Stimulated activated CD8-positive, alpha-beta memory T cell treated with anti-CD3 and anti-CD28 coated beads, Interleukin-7, amount 100 ng/mL, for 24 hours (primary cell): ENCODE measurements at places on chromosomes 11 and 22.
A peak's percentile ranks its signal among the peaks of the same experiment; 100 is the strongest.

DNA sequence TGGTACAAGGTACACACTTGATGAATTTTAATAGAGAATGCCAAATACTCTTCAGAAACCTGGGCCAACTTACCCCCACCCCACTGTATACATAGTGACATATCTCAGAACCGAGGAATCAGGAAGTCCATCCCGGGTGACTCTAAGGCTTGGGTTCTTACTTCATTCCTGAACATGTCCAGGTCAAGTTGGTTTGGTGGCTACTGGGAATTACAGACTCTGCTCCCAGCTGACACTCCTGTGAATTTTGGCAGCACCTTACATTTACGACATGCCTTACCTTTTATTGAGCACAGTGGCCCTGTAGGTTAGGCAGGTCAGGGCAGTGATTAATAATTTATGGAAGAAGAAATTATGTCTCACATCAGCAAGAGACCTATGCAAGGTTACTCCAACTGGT is 70.1 kb upstream of the LDLRAD3 start:
- DNase-seq = no peak

GRCh38 chr11:124861670-124862069 is 3.6 kb upstream of the ROBO3 start:
- DNase-seq = no peak

DNA sequence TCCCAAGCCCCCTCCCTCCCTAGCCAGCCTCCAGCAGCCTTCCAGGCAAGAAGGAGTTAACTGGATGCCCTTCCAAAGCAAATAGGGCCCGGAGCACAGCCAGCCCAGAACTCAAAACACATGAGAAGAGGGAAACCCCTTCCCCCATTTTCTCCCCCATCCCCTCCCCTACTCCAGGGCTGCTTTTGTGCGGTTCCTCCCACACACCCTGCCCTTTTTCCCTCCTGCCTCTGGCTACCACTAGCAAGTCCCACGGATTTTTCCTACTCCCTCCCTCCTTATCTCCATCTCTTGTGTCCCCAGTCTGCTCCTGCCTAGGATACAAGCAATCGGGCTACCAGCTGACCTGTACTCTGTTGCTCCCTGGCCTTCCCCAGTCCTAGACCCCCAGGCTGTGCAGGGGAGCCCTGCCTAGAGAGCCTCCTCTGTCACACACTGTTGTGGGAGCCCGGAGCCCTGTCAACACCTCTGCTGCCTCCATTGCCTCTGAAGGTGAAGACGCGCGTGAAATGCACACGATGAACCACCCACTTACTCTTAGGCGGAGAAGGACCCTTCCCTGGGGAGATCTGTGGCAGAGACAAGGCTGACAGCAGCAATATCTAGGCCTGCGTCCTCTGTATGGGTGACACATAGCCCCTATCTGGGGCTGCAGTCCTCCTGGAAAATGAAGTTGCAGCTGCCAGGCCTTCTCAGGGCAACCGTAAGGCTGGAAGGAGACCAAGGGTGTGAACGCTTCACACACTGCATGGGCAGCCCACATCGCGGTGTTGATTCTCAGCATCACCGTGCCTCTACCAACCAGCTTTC is 282.8 kb downstream of the MN1 start:
- DNase-seq = no peak

DNA sequence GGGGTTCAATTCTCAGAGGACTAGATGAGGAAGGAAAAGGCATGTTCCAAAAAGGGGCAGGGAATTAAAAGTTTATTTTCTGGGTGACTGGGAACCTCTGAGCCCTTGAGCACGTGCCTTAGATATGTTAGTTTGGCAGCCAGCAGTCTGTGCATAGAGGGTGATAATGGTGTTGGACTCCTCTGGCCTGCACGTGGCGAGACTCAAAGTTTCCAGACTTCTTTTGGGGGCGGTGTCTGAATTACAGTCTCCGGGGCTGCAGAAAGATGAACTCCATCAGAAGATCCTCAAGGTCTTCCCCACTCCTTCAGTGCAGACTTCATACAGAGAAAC is 861 bp upstream of the ZNRF3 start:
- DNase-seq = no peak

GRCh38 chr11:67439321-67440228 is 2.1 kb upstream of the PTPRCAP start:
- no peak for DNase-seq

GRCh38 chr22:45508814-45509213 is 6.1 kb downstream of the FBLN1 start:
- DNase-seq = no peak

- no peak for DNase-seq
These were observed 18.1 kb upstream of the INCENP start for GRCh38 chr11:62105667-62106191.

- no peak for DNase-seq
These were observed 67.0 kb downstream of the ETS1 start for GRCh38 chr11:128520206-128520887.

- DNase-seq = no peak
These were observed 14.3 kb downstream of the TCIRG1 start for GRCh38 chr11:68053117-68053516.

DNA sequence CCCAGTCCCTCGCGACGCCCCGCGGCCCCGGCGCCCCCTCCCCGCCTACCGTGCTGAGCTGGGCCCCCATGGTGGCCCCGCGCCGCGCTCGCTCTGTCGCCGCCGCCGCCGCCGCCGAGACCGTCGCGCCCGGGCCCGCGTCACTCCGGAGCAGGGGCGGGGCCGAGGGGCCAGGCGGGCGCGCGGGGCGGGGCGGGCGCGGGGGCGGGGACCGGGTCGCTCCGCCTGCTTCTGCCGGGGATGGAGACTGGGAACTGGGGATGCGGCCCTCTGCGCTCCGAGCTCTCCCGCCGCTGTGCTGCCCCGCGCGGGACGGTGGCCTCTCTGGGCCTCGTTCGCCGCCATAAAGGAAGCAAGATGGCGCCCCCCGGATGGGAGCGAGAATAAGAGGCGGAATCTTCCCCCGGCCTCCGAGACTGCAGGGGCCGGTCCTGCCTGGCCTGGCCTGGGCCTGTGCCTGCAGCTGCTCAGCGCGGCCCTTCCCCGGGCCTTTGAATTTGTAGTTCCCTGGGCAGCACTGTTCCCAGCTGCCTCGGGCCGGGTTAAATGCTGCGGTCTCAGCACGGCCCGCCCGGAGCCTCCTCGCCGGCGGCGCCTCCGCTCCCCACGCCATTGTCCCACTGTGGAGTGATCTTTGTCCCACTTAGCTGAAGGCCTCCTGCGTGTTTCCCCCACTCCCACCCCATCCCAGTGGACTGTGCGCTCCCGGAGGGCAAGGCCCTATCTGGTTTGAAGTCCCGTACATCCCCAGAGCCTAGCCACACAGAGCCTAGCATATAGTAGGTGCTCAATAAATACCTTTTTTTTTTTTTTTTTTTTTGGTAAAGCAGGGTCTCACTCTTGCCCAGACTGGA is at the start of gene CYB5R3:
TSS of gene CYB5R3 (minus strand) at position 147 of the 854 bp plus-strand sequence. CDS start at position 70, 77 bp downstream.
- peak; percentile 49 for DNase-seq

DNA sequence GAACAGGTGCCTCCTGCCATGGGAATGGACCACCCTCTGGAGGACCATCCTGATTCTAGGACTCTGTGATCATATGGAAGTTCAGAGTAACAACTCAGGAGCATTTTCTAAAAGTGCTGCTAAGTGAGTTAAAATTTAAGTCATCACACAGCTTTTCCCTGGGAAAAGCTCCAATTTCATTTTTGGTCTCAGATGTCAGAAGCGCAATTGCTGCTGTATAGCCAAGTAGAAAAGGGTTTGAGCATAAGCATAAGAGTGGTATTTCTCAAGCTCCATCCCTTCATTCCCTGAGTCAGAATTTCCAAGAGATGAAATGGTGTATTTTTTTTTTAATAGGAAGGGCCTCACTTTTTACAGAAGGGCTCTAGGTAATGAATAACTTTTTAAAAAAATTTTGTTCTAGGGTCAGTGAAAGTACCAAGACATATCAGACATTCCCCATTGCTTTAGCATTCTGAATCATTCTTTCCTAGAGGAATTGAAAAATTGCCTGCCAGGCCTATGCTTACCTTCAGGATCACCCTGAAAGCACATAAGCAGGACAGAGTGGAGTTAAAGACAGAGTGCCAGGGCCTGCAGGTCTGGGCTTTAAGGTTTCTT is 564.5 kb upstream of the ISX start:
- no peak for DNase-seq

DNA sequence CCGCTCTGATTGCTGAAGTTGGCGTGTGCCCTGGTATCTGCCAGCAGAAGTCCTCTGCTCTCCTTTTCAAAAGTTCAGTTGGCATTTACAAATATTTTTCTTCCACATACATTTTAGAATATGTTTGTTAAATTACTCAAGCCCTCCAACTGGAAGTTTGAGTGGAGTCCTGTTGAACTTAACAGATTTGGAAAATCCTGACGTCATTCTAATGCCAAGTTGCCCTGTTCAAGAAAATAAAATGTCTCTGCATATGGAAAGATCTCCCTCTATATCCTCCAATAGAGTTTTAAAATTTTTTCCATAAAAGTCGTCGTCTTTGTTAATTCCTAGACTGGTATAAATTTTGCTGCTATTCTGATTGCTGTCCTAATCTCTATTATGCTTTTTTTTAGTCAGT is 3.3 kb downstream of the KCNQ1OT1 start:
- DNase-seq = no peak

- no peak for DNase-seq
These were observed 35.4 kb upstream of the PHF21B start for GRCh38 chr22:45045208-45045607.

DNA sequence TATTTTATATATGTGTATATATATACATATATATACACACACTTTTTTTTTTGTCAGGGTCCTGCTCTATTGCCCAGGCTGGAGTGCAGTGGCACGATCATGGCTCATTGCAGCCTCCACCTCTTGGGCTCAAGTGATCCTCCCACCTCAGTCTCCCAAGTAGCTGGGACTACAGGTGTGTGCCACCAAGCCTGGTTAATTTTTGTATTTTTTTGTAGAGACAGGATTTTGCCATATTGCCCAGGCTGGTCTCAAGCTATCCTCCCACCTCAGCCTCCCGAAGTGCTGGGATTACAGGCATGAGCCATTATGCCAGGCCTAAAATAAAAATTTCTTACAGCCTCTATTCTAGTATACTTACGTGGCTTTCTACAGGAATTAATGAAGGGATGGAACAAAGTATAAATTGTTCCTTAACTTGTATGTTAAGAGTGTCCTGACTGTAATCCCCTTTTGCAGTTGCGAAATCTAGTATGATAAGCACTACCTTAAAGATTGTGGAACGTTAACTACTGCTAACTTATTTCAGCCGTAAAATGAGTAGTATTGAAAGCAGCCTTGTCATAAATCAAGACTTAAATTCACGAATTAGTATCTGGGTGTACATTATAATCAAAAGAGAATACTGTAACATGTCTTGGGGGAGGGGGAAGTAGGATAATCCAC is 2.1 kb downstream of the TRAF6 start:
- DNase-seq = no peak

GRCh38 chr22:48605856-48606481 is 1221.7 kb downstream of the BRD1 start:
- no peak for DNase-seq

GRCh38 chr22:30781271-30781875 is 86.7 kb downstream of the OSBP2 start:
- no peak for DNase-seq

DNA sequence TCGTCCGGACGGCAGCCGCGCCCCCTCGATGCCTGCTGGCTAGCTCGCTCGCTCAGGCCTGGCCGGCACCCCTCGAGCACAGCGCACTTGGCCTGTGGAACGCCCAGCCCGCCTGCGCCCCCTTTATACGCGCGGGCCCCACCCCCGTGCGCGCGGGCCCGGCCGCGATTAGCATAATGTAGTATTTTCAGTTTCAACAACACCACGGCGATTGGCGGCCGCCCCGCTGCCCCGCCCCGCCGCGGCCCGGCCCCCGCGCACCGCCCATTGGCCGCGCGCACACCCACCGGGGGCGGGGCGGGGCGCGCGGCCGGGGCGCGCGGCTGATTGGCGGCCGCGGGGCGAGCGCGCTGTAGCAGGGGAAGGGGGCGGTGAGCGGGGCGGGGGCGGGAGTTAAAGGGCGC is at the start of gene CDKN1C:
TSS of gene CDKN1C (minus strand) at position 98 of the 404 bp plus-strand sequence. CDS start 319 bp downstream, outside the sequence.
- peak; percentile 46 for DNase-seq

- DNase-seq = no peak
These were observed 6.3 kb downstream of the FDX1 start for GRCh38 chr11:110435780-110436717.

GRCh38 chr11:15825976-15826650 is 530.2 kb downstream of the SOX6 start:
- no peak for DNase-seq

DNA sequence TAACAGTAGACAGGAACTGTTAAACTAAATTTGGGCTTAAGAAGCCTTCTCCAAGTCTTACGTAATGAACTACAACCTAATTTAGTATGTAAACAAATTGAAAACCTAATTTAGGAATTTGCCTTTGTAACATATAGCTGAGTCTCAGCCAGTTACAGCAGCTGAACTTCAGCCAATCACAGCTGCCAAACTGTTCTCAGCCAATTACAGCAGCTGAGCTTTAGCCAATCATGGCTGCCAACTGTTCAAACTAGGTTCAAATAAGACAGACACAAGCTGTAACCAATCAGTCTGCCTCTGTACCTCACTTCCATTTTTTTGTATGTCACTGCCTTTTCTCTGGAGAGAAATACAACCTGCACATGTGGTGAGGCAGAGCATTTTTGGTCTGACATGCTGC is 95.0 kb upstream of the CD44 start:
- DNase-seq = no peak

- no peak for DNase-seq
These were observed 31.0 kb downstream of the SLC22A6 start for GRCh38 chr11:62953811-62954210.

DNA sequence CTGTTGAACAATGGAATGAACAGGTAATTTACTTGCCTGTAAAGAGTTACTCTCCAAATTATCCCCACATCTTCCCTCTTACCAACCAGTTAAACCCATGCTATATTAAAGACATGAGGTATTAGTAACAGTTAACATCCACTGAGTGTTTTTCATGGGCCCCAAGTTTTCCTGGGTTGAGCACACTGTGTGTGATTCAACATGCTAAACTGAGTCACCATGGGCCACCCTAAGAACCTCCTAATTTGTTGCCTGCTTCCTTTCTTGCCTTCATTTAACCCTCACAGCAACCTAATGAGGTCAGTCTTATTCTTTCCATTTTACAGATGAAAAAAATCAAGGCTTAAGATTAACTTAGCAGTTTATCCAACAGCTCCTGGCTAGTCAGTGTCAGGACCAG is 51.0 kb downstream of the GALNT18 start:
- DNase-seq = no peak

DNA sequence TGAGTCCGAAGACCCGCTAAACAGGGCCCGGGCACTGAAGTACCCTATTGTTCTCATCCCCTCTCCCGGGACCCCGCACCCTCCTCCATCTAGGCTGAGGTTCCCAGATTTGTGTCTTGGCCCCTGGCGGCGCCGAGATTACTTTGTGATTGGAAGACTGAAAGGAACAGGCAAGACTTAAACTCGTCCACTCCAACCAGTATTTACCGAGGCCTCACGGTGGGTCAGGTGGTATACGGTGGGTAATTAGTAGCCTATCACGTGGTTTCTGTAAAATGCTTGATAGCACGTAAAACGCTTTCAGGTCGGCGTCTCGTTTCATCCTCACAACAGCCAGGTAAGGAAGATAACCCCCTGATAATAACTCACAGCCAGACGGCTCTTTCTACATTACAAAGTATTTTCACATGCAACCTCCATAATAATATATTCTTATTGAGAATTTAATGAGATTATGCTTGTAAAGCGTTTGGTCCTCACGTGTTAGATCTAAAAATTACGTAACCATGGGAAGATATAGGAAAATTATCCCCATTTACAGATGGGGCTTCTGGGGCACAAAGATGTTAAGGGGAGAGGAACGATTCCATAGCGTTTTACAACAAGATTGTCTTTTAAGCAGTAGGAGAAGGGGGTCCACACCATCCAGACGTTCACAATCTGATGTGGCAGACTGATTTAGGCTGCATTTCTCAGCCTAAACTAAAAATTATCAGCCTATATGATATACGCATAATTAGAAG is 642 bp upstream of the PIK3C2A start:
- peak; percentile 10 for DNase-seq

- peak; percentile 9 for DNase-seq
These were observed 69.9 kb upstream of the RTL6 start for GRCh38 chr22:44567846-44568493.
